Activated naive CD4-positive, alpha-beta T cell (primary cell): ENCODE measurements at places on chromosomes 1 and 21.

DNA sequence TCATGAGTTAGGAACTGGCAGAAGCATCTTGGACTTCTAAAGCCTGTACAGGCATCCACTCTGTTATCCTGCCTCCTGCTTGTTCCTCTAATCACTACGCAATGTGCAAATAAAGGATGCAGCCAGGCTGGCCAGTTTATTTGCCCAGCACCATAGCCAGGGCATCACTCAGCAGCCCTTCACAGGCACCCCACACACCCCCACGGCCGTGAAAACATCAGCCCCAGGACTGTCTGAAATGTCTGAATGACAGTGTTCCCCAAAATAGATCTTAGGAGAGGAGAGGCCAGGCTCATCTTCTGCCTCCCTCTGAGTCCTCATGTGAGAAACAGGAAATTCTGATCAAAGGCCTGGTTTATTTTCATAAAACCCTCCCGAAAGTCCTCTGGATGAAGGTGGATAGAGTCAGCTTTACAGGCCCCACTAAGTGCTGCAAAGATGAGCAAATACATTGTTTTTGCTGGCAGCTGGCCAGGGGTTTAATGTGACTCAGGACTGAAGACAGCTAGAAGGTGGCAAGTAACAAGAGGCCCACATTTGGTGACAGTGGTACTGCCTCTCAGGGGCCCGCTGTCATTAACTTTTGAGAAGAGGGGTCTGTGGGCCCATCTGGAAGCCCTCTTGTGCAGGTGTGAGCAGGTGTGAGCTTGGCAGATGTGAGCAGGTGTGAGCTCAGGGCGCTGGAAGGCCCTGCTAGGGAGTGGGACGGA, 32.9 kb downstream of the GRHL3 start:
- no peak for DNase-seq

- DNase-seq = no peak
These were observed 1.7 kb downstream of the OSCP1 start for GRCh38 chr1:36448530-36449056.

DNA sequence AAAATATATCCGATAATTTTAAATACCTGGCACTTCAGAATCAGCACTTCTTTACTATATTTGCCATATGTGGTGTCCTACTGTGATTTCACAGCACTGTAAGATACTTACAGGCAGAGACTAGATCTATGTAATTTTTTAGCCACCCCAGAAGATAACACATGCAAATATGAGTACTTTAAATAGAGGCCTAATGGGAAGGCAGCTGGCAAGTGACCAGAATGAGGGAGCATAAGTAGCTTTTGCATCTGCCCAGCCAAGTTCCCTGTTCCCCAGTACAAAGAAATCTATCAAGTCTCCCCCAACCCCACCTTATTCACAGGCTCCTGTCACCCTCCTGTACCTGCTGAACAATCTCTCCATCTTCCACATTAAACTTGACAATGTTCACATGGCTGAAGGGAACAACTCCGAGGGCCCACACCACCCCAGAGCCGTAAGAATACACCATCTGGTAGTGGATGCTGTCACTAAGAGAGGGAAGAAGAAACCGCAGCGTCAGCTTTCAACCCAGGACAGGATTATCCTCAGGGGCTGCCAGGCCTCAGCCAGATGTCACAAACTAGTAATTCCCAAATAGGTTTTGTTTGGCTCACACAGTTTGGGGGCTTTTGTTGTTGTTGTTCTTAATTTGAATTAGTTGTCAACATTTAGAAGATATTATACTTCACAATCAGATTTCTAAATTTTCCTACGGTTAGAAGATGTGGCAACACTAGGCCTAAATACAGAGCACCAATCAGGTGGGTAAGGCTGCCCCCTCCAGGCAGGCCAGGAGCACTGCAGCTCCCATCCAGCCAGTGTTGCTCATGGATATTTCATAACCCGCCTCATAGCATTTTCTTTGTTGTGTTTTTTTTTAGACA, 10.4 kb downstream of the EMC1 start:
- DNase-seq = peak; percentile 23

DNA sequence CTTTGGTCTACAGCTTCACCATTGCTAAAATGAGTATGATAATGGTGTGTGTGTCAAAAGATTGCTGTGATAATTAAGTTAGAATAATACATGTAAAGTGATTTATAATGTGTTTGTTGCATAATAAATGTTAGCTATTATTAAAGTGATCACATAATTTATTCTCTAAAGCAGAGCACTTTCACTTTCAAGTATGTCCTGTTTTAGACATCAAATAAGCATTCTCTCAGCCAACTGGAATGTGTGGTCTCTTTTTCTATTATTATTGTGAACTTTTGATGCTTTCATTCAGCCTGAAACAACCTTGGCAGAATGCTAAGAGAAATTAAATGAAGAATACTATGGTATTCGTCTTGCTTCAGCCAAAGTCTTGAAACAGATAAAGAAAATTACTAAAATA, 102.8 kb upstream of the COL11A1 start:
- DNase-seq = no peak

DNA sequence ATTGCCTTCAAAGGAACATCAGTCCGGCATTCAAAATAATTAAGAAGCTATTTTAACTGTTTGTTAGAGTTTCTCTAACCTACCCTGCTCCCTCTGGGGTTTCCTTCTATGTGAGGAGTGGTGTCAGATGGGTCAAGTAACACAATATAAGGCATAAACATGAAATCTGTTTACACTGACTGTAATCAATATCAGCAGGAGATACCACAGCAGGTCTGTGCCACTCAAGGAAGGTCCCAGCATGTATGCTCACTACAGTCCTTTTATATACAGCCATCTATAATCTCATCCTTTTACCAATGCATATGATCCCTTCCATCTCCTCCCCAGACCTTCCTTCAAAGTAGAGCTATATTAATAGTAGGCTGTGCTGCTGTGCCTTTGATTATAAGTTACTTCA, 25.4 kb downstream of the EEIG2 start:
- no peak for DNase-seq
